ENCODE measurements at places on chromosomes 7 and 10.

- no peak for DNase-seq
Measured at GRCh38 chr10:29917311-29917710, 142.1 kb downstream of the JCAD start.

- no peak for DNase-seq
Measured at GRCh38 chr7:128066858-128067257, 35.6 kb upstream of the LRRC4 start.

- DNase-seq: no peak
Measured at GRCh38 chr10:110618230-110618610, 25.9 kb upstream of the RBM20 start.

- no peak for DNase-seq
Measured at GRCh38 chr7:84780158-84781124, 406.4 kb downstream of the SEMA3D start.

DNA sequence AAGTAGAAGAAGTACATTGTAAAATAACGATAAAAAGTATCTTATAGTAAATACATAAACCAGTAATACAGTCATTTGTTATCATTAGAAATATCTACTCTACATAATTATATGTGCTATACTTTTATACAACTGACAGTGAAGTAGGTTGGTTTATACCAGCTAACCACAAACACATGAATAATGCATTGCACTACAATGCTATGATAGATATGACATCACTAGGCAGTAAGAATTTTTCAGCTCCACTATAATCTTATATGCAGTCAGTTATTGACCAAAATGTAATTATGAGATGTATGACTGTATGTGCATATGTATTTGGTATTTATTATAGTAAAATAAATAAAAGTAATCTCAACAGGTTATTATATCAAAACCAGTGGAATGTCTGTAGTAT is 23.4 kb upstream of the SGCE start:
- DNase-seq: no peak

GRCh38 chr7:127968547-127968946 is 62.7 kb downstream of the LRRC4 start:
- no peak for DNase-seq

DNA sequence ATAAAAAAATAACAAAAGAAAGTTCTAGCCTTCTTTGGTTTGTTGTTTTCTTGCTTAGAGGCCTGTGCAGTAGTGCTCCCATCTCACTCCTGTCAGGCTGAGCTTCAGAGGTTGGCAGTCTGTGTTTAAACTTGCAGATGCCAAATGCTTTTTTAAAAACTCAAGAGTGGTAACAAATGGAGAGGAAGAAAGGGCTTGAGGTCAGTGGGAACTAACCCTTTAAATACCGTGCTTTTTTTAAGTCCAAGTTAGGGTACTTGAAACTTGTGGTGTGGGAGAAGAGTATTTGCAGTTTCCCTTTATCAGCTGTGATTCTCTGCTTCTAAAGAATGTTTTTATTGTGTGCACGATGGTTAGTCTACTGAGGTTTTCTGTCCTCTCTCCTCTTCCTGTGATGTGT is 29.4 kb downstream of the ZRANB1 start:
- no peak for DNase-seq

- no peak for DNase-seq
Measured at GRCh38 chr10:97067716-97068391, 117.9 kb downstream of the SLIT1 start.

GRCh38 chr10:98168147-98168546 is 33.7 kb downstream of the R3HCC1L start:
- DNase-seq: no peak

- no peak for DNase-seq
Measured at GRCh38 chr10:34539533-34540315, 275.4 kb downstream of the PARD3 start.

DNA sequence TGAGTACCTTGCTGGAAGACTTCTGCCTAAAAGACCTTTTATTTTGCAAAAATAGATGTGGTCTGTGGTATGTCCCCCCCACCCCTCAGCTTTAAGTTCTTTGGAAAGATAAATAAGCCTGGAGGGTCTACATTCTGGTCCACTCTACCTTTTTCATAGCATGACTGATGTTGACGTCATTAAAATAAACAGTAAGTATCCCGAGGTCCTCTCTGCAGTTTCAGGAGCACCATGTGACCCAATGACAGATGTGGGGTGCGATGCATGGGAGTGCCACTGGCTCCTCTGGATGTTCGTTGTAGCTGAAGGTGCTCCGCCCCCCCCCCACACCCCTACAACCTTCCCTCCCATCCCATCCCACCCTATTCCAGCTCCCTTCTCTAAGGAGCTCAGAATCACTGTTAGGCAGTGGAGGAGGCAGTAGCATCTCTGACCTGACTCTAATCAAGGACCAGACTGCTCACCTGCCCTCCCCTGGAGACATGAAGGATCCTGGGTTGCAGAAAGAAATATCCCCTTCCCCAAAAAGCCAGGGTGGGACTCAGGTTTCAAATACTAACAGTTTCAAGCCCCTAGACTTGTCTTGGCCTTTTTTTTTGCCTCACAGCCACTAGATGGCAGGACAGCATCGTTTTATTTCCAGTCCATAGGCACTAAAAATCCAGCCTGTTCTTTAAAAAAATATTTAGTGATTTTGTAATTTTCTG is 25.1 kb downstream of the CASP7 start:
- DNase-seq: peak; percentile 11

DNA sequence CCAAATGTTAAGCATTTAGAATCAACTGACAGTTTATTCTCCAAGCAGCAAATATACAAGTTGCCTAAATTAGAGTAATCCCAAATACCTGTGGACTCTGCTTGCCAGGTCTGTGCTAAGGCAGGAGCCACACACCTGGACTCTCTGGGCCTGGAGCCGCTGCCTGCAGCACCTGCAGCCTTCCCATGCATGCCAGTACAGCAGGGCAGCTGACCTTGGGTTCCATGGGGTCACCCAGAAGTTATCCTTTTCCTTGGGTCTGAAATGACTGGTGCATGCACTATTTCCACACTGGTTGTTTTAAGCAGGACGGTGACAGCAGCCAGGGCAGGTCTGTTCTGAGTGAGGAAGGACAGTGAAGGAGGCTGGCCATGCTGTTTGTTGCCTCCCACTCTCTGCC is 573.2 kb downstream of the GLRX3 start:
- DNase-seq: no peak

DNA sequence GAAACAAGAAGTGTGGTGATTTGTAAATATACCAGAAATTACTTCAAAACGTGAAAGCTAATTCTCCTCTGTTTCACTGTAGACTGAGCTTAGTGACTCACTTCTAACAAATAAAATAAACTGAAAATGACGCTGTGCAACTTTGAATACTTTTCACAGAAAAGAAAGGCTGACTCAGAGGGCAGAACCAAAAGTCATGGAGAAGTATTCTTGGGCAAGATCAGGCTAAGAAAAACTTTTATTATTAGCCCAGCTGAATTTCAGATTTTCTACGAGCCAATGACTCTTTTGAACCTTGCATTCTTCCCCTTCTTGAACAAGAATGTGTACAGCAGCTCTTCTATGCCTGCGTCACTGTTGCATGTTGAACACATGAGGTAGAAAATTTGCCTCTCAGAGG is 527.3 kb upstream of the GHITM start:
- no peak for DNase-seq

- DNase-seq: no peak
Measured at GRCh38 chr10:51405580-51406351, 293.6 kb downstream of the CSTF2T start.

- peak; percentile 88 for DNase-seq
Measured at GRCh38 chr7:2451171-2452073, 24.8 kb downstream of the GRIFIN start.

GRCh38 chr10:31099664-31100063 is 68.0 kb upstream of the ZNF438 start:
- DNase-seq: peak; percentile 91

GRCh38 chr7:106895246-106895864 is 30.3 kb downstream of the PIK3CG start:
- DNase-seq: no peak

GRCh38 chr10:12808014-12808613 is 193.4 kb downstream of the CCDC3 start:
- no peak for DNase-seq

DNA sequence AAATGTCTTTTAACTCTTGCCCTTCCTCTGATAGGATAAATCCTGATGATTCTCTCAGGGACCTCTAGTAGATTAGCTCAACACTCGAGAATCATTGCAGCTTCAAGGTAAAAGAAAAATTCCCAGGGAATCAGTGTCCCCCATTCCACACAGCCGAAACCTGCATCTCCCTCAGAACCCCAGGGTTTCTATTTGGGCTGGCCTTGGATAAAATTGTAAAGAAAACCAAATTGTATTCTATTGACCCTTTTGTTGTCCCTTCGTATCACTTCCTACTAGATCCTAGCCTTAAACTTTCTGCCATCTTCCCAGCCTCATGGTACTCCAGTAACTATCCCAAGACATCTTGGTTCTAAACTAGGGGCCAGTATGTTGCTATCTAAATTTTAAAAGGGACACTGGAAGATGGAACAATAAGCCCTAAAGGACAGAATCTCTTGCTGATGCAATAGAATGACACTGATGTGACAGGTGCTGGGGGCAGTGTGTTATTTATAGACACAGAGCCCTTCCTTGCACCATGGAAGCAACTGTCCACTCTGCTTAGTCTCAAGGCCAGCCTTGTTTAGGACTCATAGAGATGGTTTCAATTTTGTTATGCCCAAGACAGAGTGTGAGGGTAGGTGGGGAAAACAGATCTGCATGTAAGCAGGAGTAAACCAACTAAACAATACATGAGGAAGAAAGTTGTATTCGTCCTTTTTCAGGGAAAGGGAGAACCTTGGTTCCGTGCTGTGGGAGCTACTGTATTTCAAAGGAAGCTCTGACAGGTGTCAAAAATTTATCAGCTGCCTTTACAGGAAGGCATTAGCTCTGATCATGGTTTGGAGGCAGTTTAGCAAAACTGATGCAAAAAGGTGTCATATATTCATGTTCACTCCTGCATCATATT is 7.6 kb downstream of the ASB15 start:
- DNase-seq: no peak
